Stimulated activated CD4-positive, alpha-beta T cell treated with anti-CD3 and anti-CD28 coated beads, Interleukin-1b, Interleukin-23, amount 100 ng/mL, for 24 hours (primary cell): ENCODE measurements at places on chromosomes 16 and 17.

DNA sequence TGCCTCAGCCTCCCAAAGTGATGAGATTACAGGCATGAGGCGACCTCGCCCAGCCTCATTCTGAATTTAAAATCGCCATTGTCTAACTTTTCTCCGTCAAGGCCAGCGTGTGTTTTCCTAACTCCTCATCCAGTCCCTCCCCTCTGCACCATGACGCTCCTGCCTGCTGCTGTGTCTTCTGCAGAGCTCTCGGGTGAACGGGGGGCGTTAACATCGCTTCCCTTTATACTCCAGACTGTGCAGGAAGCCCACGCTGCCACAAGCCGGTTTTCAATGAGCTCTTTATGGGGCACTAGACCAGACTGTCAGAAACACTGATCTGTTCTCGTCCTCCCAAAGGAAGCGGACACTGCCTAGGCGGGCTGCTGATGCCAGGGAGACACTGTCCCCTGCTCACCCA, 13.2 kb downstream of the AANAT start:
- DNase-seq: no peak

DNA sequence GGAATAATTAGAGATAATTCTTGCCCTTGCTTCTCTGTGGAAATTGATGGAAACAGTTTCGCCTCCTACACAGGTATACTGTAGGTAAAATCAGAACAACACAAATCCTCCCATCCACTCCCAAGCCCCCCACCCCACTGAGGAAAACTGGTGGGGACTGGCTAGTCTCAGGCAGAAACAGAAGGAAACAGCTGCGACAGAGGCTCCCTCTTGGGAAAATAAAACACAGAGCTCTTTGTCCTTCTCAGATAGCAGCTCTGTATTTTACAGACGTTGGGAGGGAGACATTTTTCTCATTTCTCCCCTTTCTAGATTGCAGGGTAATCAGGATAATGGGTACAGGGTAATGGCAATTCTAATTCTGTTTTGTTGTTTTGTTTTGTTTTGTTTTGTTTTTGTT, 1.1 kb downstream of the SLFN13 start:
- no peak for DNase-seq

GRCh38 chr17:57541472-57542394, 203.4 kb downstream of the CCDC182 start:
- DNase-seq: no peak

DNA sequence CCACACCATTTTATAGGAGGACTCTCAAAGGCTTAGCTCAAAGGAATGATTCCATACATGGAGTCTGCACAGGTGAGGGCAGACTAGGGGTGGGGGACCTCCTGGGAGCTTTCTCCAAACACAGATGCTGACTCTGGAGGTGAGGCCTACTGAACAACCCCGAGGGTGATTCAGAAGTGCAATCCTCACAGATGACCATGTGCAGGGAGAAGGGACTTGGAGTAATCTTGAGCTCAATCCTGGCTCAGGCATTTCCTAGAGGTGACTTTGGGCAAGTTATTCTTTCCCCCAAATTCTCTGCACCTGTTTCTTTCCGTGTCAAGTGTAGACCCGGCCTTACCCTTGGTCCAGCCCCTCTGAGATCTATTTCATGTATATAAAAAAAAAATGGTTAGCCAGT, 401.5 kb downstream of the SLC39A11 start:
- no peak for DNase-seq

GRCh38 chr17:50276588-50277356, 2.5 kb downstream of the TMEM92 start:
- DNase-seq: no peak

GRCh38 chr17:76461765-76462555, 5.4 kb upstream of the AANAT start:
- no peak for DNase-seq

- DNase-seq: no peak
Observed at GRCh38 chr17:58969156-58969555, 137.5 kb downstream of the TRIM37 start.

DNA sequence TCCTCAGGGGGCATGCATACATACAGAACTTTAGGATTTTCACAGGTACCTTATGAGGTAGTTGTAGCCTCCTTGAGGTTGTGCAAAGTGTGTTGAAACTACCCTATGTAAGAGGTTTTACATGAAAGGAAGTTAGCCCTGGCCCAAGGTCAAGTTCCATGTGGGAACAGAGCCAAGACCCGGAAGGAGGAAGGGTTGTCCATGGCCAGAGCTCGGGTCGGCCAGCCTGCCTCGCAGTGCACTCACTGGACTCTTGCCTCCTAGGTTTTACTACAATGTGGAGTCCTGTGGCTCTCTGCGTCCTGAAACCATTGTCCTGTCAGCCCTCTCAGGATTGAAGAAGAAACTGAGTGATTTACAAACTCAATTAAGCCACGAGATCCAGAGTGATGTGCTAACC, 8.2 kb downstream of the POLR2C start:
- DNase-seq: no peak
